Thoracic aorta endothelial cell (primary cell): ENCODE measurements at places on chromosomes 7 and 10. TPM values are rescaled to one million over a fixed set of nuclear protein-coding genes. Genes with fewer than 3 reads are reported as not detected.

The IGFBP3 gene
- total RNA-seq = 8.3 and 11.4 TPM in 2 replicates

The DEPP1 gene
- total RNA-seq = 230 and 326 TPM in 2 replicates

The H2BK1 gene
- total RNA-seq = not detected in 2 replicates

The PAPSS2 gene
- 103 and 106 TPM in 2 replicates for total RNA-seq

The FXYD4 gene
- not detected in 2 replicates for total RNA-seq

The CPED1 gene
- 0.86 and 1.3 TPM in 2 replicates for total RNA-seq

The FGFBP3 gene
- 0.27 and 0.29 TPM in 2 replicates for total RNA-seq

The PMPCB gene
- total RNA-seq = 47.7 and 71.7 TPM in 2 replicates

The TAS2R5 gene
- total RNA-seq = 0.66 and 1.7 TPM in 2 replicates

The CYP2C8 gene
- 0.40 TPM in 1 of 2 replicates, not detected in the other for total RNA-seq

The GLUD1 gene
- 193 and 209 TPM in 2 replicates for total RNA-seq

The AKR1C4 gene
- total RNA-seq = not detected in 2 replicates

The CYP51A1 gene
- 178 and 281 TPM in 2 replicates for total RNA-seq

The PRKCQ gene
- total RNA-seq = 0.53 and 0.72 TPM in 2 replicates

The GALNT11 gene
- total RNA-seq = 35.0 and 36.8 TPM in 2 replicates

The WEE2 gene
- not detected in 2 replicates for total RNA-seq

The KCNH2 gene
- under 0.01 and 0.07 TPM in 2 replicates for total RNA-seq

The ALOX5 gene
- total RNA-seq = not detected in 2 replicates

The GIMAP7 gene
- total RNA-seq = 30.9 and 48.0 TPM in 2 replicates

The IFIT3 gene
- 4.3 and 4.5 TPM in 2 replicates for total RNA-seq

The CC2D2B gene
- 0.27 and 0.36 TPM in 2 replicates for total RNA-seq

The ODAD2 gene
- total RNA-seq = 0.22 and 0.27 TPM in 2 replicates

The CHRM2 gene
- not detected in 2 replicates for total RNA-seq

The CLCN1 gene
- not detected in 2 replicates for total RNA-seq

The ADCYAP1R1 gene
- 0.93 and 8.5 TPM in 2 replicates for total RNA-seq

The EBLN1 gene
- total RNA-seq = not detected in 2 replicates

The PCGF5 gene
- total RNA-seq = 52.1 and 66.0 TPM in 2 replicates
